Spleen (tissue), 13 donors: ENCODE measurements at places on chromosomes 1 and 21. TPM values are rescaled to one million over a fixed set of nuclear protein-coding genes. Genes with fewer than 3 reads are reported as not detected.

Gene CCDC30
- total RNA-seq: 11.6 TPM

Gene KLHDC7A
- total RNA-seq: not detected

Gene MFSD2A
- total RNA-seq: 4.4 TPM

Gene SSBP3
- 73.5 TPM for total RNA-seq

Gene SELP
- total RNA-seq: 4.7 TPM

Gene C1orf94
- not detected for total RNA-seq

Gene USH2A
- not detected for total RNA-seq

GRCh38 chr1:236615399-236616148 is 11.3 kb upstream of the HEATR1 start:
- H3K27ac ChIP-seq: no peak overlapping the region
- DNase-seq: no peak
- no peaks in the 10 kb centered on the region for H3K4me1 ChIP-seq
- peaks cover 25% of the 10 kb centered on the region for H3K27me3 ChIP-seq

DNA sequence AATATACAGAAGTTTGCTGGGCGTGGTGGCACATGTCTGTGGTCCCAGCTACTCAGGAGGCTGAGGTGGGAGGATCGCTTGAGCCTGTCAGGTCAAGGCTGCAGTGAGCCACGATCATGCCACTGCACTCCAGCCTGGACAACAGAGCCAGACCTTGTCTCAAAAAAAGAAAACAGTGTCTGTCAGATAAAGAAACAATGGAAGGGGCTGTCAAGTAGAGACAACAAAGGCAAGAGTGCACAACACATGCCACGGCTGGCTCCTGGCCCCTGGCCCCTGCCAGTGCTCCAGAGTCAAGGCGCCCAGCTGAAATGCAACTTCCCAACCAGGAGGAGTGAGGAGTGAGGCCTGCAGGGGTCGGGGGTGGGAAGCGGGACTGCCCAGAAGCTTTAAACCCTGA is 32.6 kb downstream of the PRDM15 start:
- H3K27ac ChIP-seq: no peak overlapping the region
- H3K4me1 ChIP-seq: no peaks in the 10 kb centered on the region
- no peaks in the 10 kb centered on the region for H3K36me3 ChIP-seq
- H3K27me3 ChIP-seq: no peaks in the 10 kb centered on the region
- H3K4me3 ChIP-seq: no peak overlapping the region

DNA sequence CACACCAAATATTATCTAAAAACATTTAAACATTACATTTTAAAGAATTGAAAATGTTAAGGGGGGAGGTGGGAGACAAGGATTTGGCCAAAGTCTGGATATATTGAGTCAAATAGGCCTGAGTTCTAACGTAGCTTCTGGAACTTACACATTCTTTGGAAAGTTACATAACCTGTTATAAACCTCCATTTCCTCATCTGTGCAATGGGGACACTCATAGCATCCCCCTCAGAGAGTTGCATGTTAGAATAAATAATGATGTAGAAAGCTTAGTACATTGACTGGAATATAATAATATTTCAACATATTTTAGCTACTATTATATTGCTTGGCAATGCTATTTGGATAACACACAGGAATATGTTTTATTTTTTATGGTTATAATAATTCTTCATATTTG is 117.7 kb downstream of the ATG4C start:
- H3K4me1 ChIP-seq: no peaks in the 10 kb centered on the region
- no peaks in the 10 kb centered on the region for H3K36me3 ChIP-seq
- no peak for DNase-seq
- no peaks in the 10 kb centered on the region for H3K27me3 ChIP-seq

- peak; percentile 28 for DNase-seq
- H3K4me3 ChIP-seq: no peak overlapping the region
- no peak overlapping the region for H3K27ac ChIP-seq
- no peaks in the 10 kb centered on the region for H3K36me3 ChIP-seq
Observed at GRCh38 chr1:245663841-245664240, 509.1 kb downstream of the KIF26B start.

GRCh38 chr21:35381743-35382310 is 332.7 kb upstream of the RUNX1 start:
- H3K4me3 ChIP-seq: no peak overlapping the region
- H3K36me3 ChIP-seq: no peaks in the 10 kb centered on the region
- DNase-seq: no peak
- H3K27me3 ChIP-seq: no peaks in the 10 kb centered on the region
- H3K27ac ChIP-seq: no peak overlapping the region

DNA sequence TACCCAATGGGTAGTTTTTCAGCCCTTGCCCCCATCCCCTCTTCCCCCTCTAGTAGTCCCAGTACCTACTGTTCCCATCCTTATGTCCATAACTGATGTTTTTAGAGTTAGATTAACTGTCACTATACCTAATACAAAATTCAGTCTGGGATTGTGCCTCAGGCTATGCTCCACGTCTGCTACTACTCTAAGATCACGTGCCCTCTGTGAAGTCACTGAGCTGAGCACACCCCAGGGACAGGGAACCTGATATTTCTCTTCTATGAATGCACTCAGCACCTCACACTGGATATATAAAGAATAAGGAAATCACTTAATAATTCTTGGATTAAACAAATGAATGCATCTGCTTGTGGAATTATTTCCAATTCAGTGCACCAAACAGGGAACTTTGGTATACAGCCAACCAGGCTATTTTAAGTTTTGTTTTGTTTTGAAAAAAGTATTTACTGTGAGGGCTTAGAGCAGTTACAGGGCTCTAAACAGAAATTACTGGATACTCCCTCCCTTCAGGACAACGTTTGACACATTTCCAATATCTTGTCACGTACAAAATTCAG is 307.9 kb downstream of the SMYD3 start:
- no peaks in the 10 kb centered on the region for H3K4me1 ChIP-seq
- H3K36me3 ChIP-seq: no peaks in the 10 kb centered on the region
- no peaks in the 10 kb centered on the region for H3K27me3 ChIP-seq
- H3K27ac ChIP-seq: no peak overlapping the region
- DNase-seq: no peak

DNA sequence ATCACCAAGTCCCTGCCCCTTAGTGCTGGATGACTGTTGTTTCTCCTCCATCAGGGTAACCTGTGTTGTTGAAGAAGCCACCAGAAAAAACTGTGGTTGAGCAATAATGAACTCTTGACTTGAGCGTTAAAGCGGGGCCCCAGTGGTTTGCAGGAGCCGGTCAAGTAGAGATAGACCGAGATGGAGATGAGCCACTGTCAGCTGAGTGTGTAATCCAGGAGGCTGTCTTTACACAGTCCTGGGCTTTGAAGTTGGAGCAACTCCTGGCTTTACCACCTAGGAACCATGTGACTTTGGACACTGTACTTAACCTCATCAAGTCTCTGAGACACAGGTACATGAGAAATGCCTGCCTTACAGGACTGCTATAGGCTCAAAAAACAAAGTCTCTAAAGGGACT is 158.1 kb downstream of the ST6GALNAC3 start:
- DNase-seq: no peak
- no peak overlapping the region for H3K27ac ChIP-seq
- no peak overlapping the region for H3K4me3 ChIP-seq

DNA sequence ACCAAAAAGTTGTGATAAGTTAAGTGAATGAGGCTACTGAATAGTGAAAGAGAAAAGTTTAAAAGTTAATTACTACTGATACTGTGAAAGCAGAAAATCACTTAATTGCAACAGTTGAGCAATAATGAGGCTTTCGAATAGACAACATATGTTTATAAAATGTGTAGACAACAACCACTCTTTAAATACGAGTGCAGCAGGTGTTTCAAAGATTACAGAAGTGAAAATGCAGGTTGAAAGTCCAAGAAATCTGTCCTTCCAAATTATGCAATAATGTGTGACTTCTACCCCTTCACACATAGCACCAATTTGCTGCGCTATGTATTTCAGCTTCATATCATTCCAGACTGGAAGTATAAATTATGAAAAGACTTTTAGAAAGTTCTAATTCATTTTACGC is 213.0 kb downstream of the COL24A1 start:
- no peak for DNase-seq
- no peaks in the 10 kb centered on the region for H3K27me3 ChIP-seq
- H3K4me3 ChIP-seq: no peak overlapping the region
- H3K4me1 ChIP-seq: no peaks in the 10 kb centered on the region
- H3K36me3 ChIP-seq: no peaks in the 10 kb centered on the region

- H3K36me3 ChIP-seq: no peaks in the 10 kb centered on the region
- no peak overlapping the region for H3K27ac ChIP-seq
- no peaks in the 10 kb centered on the region for H3K27me3 ChIP-seq
- no peaks in the 10 kb centered on the region for H3K4me1 ChIP-seq
- DNase-seq: no peak
Observed at GRCh38 chr21:18832950-18833349, 429.4 kb upstream of the TMPRSS15 start.

GRCh38 chr1:171911506-171911905 is 70.2 kb downstream of the DNM3 start:
- no peak overlapping the region for H3K4me3 ChIP-seq
- no peaks in the 10 kb centered on the region for H3K27me3 ChIP-seq
- no peak overlapping the region for H3K27ac ChIP-seq

GRCh38 chr1:87030740-87031690 is 116.6 kb downstream of the HS2ST1 start:
- DNase-seq: no peak
- no peak overlapping the region for H3K4me3 ChIP-seq
- H3K27ac ChIP-seq: no peak overlapping the region
- H3K36me3 ChIP-seq: no peaks in the 10 kb centered on the region
- no peaks in the 10 kb centered on the region for H3K27me3 ChIP-seq

DNA sequence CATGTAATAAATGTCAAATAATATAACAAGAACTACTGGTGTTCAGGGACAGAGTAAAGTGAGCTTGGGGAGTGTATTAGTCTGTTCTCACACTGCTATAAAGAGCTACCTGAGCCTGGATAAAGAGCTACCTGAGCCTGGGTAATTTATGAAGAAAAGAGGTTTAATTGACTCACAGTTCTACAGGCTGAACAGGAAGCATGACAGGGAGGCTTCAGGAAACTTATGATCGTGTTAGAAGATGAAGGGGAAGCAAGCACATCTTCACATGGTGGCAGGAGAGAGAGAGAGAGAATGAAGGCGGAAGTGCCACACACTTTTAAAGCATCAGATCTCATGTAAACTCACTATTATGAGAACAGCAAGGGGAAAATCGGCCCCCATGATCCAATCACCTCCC is 205.9 kb downstream of the CTH start:
- no peaks in the 10 kb centered on the region for H3K4me1 ChIP-seq
- no peak for DNase-seq
- no peaks in the 10 kb centered on the region for H3K27me3 ChIP-seq
- H3K27ac ChIP-seq: no peak overlapping the region

GRCh38 chr1:217524787-217525520 is 105.9 kb downstream of the GPATCH2 start:
- no peaks in the 10 kb centered on the region for H3K4me1 ChIP-seq
- no peaks in the 10 kb centered on the region for H3K36me3 ChIP-seq
- no peak overlapping the region for H3K27ac ChIP-seq
- H3K4me3 ChIP-seq: no peak overlapping the region

GRCh38 chr1:240362826-240363225 is 249.1 kb downstream of the GREM2 start:
- H3K36me3 ChIP-seq: no peaks in the 10 kb centered on the region
- H3K27ac ChIP-seq: no peak overlapping the region
- no peaks in the 10 kb centered on the region for H3K4me1 ChIP-seq
- H3K4me3 ChIP-seq: no peak overlapping the region

GRCh38 chr1:23291706-23292105 is 52.4 kb downstream of the HNRNPR start:
- no peak overlapping the region for H3K27ac ChIP-seq
- no peak overlapping the region for H3K4me3 ChIP-seq
- H3K36me3 ChIP-seq: peaks cover 27% of the 10 kb centered on the region
- H3K4me1 ChIP-seq: no peaks in the 10 kb centered on the region
- DNase-seq: no peak

DNA sequence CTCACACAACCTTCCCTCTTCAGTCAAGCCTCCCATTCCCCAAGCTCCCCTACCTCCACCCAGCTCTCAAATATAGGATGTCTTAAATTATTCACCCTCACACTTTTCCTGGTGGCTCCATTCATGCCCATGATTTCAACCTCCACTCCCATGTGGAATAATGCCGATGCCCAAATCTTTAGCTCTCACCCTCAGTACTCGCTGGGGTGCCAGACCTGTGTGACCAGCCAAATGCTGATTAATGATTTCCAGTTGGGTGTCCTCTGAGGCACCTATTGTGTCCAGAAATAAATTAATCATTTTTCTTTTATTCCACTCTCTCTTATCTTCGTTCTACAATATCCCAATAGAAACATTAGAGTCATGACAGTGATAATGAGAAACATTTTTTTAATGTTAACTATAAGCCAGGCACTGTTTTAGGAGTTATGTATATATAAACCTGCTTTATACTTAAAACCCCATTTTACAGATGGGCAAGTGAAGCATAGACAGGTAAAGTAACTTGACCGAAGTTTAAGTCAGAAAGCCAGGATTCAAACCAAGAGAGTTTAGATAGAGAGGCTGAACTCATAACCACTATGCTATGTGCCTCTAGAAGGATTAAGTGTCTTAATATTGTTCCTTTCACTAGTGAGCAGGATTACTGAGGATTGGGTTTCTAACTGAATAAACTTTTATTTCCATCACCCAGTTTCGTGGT is 209.7 kb downstream of the DUSP10 start:
- no peak overlapping the region for H3K27ac ChIP-seq
- no peaks in the 10 kb centered on the region for H3K4me1 ChIP-seq
- DNase-seq: no peak
- H3K36me3 ChIP-seq: no peaks in the 10 kb centered on the region
- no peak overlapping the region for H3K4me3 ChIP-seq
- H3K27me3 ChIP-seq: peaks cover 3% of the 10 kb centered on the region

DNA sequence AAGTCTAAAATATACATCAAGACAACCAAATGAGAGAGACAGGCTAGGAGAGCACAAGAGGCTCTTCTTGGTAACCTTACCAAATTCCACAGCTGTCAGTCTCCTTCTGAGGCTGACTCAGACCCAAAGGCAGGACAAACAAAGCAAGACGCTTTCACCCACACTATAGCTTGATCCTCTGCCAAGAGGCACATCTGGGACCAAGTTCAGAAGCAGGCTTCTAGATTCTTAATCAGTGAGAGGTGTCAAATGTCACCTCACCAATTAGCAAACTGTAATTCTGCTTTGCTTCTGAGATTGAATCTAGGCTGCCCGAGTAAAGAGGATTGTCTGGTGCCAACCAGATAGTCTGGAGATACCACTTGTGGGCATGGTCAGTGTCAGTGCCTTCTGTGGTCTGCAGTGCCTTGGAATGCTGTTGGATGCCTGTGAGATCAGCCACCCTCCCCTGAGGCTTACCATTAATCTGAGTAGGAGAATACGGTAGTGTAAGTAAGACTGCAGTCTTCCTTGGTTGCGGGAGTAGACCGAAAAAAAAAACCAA is 151.0 kb downstream of the FMN2 start:
- H3K36me3 ChIP-seq: no peaks in the 10 kb centered on the region
- H3K27me3 ChIP-seq: no peaks in the 10 kb centered on the region
- H3K4me3 ChIP-seq: no peak overlapping the region
- H3K27ac ChIP-seq: no peak overlapping the region
- no peak for DNase-seq
- H3K4me1 ChIP-seq: no peaks in the 10 kb centered on the region

GRCh38 chr1:57772580-57773195 is 348.8 kb upstream of the DAB1 start:
- H3K4me3 ChIP-seq: no peak overlapping the region
- H3K27me3 ChIP-seq: no peaks in the 10 kb centered on the region
- H3K4me1 ChIP-seq: no peaks in the 10 kb centered on the region
- DNase-seq: no peak
- H3K27ac ChIP-seq: no peak overlapping the region

GRCh38 chr1:39047374-39048229 is 21.5 kb downstream of the NDUFS5 start:
- no peaks in the 10 kb centered on the region for H3K27me3 ChIP-seq
- H3K27ac ChIP-seq: no peak overlapping the region
- H3K4me1 ChIP-seq: no peaks in the 10 kb centered on the region
- H3K36me3 ChIP-seq: no peaks in the 10 kb centered on the region
- no peak overlapping the region for H3K4me3 ChIP-seq
